ENCODE measurements at places on chromosomes 2 and 18.
A peak's percentile ranks its signal among the peaks of the same experiment; 100 is the strongest.

DNA sequence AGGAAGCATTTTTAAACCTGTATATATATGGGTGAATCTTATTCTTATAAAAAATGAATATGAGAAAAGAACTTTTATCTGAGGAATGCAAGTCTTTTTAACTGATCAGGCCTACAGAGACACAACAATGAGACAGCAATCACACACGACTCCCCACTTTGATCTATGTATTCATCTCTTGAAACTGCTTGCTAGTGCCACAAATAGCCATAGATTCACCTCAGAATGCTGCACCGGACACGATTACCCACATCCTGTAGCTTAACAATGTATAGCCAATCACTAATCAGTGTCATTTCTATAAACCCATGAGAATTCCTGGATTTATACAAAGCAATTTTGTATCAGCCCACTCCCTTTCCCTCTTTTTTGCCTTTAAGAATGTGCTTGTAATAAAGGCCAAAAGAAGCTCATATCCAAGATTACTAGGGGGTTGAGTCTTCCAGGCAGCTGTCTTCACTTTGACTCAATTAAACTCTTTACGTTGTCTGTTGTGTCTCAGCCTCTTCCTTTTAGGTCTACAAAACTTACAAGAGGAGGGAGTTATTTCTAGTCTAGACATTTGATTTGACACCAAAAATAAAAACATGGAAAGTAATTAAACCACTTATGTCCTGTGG lies 94.9 kb downstream of the MBD2 start:
- no peak for DNase-seq

- DNase-seq: no peak
Measured at GRCh38 chr18:45437366-45437765, 177.9 kb upstream of the SLC14A2 start.

DNA sequence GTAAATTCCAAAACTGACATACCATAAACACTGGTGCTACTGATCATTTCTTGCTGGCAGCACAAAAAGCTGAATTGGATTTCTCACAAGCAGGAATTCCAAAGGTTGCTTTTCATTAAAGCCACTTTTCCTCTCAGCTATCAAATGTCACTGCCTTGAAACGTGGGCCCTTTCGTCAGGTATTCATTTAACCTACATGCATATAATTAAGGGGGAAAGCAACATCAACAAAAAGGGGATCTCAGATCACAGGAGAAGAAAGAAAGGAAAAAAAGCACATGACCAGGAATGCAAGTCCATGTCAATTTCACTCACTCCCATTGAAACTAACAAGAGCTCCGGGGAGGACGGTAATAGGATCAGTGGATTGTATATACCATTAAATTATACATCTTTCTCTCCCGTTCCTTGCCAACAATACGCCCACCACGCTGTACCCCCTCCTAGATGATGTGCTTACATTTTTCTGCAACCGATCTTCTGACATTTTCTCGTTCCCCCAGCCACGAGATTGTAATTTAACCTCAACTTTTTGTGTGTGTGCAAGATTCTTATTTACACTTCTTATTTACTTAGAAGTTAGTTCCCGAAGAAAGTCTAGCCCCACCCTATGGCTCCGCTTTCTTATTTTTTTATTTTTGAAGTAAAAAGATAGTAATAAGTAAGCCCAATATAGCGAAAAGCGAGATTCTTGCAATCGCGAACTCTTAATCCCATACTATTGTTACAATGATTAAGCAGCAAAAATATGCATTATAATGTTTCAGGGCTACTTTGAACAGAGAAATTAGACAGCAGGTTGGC lies 725 bp downstream of the FIGN start:
- no peak for DNase-seq

DNA sequence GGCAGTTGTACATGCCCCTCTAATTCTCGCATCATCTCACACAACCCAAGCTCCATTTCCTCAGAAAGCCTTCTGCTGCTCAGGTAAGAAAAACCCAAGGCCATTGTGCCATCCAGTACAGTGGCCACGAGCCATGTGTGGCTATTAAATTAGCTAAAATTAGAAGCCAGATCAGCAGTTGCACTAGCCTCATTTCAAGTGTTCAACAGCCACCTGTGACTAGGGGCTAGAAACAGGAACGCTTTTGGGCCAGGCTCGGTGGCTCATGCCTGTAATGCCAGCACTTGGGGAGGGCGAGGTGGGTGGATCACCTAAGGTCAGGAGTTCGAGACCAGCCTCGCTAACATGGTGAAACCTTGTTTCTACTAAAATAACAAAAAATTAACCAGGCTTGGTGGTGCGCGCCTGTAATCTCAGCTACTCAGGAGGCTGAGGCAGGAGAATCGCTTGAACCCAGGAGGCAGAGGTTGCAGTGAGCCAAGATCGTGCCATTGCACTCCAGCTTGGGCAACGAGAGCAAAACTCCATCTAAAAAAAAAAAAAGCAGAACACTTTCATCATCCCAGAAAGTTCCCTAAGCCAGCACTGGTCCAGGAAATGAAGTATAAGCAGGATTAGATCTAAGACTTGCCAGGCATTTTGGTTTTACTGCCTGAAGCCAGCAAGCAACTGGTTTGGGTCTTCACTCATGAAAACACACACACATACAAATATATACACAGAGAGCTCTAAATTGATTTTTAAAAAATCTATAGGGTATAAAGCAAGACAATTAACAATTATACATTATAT lies 35.7 kb downstream of the ATP8B1 start:
- no peak for DNase-seq

- DNase-seq: peak; percentile 11
Measured at GRCh38 chr18:28075501-28075900, 101.4 kb downstream of the CDH2 start.

DNA sequence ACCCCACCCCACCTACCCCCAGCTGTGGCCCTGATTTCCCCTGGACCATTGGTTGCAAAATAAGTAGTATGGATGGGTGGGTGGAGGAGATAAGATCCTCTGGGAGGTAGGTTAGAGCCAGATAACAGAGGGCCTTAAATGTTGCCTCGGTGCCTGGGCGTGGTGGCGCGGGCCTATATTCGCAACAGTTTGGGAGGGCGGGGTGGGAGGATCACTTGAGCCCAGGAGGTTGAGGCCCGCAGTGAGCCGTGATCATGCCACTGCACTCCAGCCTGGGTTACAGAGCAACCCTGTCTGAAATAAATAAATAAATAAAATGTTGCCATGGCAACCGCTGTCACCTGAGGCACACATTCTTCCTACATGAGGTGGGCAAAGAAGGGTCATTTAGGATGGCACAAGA lies 103.3 kb upstream of the GATA6 start:
- DNase-seq: no peak

Data from AG20443 (cell line).